RKO (cell line): ENCODE measurements at places on chromosomes 5 and 9.

DNA sequence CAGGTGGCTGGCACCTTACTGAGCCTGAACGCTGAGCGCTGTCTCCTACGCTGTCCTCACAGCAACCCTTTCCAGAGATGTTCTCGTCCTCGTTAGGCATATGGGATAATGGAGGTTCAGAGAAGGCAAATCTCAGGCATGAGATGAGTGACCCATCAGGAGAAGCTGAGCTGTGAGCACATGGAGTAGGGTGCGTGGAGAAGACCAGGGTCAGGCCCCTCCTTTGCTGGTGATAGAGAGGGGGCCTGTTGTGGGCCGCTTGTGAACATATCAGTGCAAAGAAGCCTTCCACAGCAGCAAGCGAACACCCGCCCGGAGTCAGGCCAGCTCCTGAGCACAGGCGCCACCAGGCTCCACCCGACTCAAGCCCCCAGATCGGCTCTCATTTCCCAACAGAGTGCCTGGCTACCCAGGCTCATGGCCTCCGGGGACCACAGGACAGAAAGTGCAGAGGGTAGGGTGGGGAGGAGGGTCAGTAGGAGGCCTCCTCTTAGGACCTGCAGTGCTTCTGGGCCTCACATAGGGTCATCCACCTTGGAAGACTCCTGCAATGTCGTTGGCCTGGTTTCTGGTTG, 15.0 kb upstream of the TIFAB start:
- DNase-seq: no peak

DNA sequence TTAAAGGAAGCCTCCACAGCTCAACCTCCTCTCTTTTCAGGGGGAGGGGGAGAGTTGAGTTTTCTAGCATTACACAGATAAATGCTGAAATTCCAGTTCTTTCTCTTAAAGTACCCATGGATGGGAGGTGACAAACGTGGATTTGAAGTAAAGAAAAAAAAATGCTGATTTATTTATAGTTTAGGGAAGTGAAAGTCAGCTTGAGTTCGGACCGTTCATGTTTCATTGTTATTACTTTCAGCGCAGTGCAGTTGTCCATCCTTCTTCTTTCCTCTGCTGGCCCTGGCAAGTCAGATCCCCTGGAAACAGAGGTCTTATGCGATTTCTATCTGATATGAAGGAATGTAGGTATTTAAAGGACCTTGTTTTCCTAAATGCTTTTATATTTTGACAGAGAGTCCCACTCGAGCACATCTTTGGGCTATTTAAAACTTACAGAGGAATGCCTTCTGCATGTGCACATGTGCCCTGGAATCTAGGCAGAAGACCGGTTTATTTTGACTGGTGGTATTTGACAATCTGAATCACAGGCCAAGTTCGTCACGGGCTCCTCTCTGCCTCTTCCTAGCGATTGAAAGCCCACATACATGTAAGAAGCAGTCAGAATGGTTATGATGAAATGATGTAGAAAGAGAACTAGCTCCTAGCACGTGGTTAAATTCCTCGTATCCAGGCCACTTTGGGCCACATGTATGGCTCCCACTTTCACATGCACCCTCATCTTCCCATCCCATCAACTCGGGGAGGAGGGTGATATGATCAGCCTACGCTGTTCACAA, 385.2 kb upstream of the KLF4 start:
- DNase-seq: no peak

GRCh38 chr5:174327317-174327864, 281.9 kb downstream of the NSG2 start:
- peak; percentile 80 for DNase-seq

DNA sequence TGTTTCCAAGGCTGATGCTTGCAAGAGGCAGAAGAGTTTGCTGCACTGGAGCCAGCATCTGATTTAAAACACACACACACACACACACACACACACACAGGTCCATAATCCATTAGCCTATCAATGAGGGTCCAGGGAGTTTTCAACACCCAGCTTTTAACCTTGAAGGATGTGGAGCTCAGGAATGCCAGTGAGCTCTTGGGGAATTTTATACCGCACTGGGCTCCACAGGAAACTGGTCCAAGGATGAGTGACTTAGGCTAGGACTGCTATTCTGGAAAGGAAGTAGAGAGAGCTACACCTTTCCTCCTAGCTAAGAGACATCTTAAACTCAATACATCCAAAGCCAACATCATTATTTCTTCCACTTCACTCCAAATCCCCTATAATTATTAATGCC, 942 bp upstream of the NRG2 start:
- DNase-seq: no peak

DNA sequence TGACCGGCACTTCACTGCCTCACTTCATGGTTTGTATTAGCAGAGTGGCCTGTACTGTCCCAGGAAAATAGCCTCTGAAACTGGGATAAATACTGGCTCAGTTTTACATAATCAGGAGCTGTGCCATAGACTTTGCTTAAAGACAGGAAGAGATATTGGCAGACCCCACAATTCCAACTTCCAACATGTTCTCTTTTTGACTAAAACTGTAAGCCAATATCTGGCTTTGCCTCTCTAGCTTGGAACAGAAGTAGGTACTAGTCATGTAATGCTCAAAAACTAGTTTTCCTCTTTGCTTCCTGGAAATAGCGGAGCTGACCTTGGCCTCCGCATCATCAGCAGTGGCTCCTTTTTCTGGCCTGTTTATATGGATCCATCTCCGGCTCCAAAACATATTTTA, 276.9 kb downstream of the CDH9 start:
- DNase-seq: no peak
